Stimulated activated CD4-positive, alpha-beta T cell treated with anti-CD3 and anti-CD28 coated beads, Interleukin-4, amount 100 ng/mL, for 1 hour (primary cell): ENCODE measurements at places on chromosomes 5 and 9.

DNA sequence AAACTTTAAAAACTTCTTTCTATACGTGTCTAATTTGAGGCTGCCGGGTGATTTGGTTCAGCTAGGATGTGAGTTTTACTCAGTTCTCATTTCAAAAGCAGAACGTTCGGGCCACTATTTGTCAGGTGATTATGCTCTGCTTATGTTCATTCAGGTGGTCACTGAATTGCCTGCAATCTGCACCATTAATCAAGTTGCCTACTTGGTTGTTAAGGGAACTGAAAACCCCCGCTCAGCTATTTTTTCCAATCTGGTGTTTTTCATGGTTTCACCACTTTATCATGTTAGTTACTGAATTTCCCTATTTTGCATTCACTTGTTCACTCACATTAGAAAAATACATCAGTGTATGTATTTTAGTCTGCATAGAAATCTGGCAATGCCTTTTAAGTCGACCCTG is 523.0 kb downstream of the CSNK1G3 start:
- no peak for DNase-seq

DNA sequence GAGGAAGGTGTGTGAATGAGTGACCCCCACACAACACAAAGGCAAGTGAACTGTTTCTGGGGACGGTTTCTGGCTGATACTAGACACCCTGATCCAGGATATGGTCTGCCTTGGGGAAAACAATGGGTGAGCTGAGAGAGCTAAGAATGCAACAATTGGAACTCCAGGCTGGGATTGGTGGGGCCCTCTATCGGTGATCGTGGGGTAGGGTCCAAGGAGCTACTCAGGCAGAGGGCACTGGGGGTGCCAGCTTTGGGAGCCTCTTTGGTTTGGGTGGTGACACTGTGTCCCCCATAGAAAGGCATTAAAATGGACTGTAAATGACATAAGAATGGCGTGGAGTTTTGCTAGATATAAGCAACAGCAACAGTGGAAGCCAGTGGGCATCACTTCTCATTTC is 439.1 kb downstream of the DMAC1 start:
- DNase-seq = no peak

GRCh38 chr5:103435136-103435889 is 127.3 kb downstream of the NUDT12 start:
- DNase-seq = no peak

- DNase-seq = no peak
Measured at GRCh38 chr9:93699650-93700049, 123.3 kb downstream of the PHF2 start.
